RKO (cell line): ENCODE measurements at places on chromosomes 7 and 10.

- peak; percentile 79 for DNase-seq
These were observed 56.8 kb upstream of the FAM171A1 start for GRCh38 chr10:15427843-15428414.

GRCh38 chr10:44386546-44387052 lies 1.7 kb upstream of the CXCL12 start:
- DNase-seq, result peak; percentile 48

- peak; percentile 66 for DNase-seq
These were observed 1.0 kb downstream of the PFKP start for GRCh38 chr10:3068201-3068967.

DNA sequence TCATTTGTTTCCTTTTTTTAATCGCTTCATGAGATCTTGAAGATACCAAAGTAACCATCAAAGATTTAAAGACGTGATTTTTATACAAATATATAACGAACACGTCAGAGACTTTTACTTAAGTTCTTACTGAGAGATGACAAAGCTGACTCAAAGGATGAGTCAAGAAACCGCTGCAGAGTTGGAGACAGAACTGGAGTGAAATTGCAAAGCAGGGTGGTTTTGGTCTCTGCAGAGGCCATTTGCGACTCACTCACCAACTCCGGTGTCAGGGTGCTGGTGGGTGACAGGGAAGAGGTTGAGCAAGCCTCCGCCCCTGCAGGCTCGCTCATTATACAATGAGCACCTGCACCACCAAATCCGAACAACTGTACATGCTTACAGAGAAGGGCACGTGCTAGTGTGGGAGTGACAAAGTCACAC lies 75.2 kb downstream of the DNAJB6 start:
- DNase-seq, result peak; percentile 88

GRCh38 chr7:155839461-155839860 lies 27.2 kb upstream of the SHH start:
- no peak for DNase-seq

DNA sequence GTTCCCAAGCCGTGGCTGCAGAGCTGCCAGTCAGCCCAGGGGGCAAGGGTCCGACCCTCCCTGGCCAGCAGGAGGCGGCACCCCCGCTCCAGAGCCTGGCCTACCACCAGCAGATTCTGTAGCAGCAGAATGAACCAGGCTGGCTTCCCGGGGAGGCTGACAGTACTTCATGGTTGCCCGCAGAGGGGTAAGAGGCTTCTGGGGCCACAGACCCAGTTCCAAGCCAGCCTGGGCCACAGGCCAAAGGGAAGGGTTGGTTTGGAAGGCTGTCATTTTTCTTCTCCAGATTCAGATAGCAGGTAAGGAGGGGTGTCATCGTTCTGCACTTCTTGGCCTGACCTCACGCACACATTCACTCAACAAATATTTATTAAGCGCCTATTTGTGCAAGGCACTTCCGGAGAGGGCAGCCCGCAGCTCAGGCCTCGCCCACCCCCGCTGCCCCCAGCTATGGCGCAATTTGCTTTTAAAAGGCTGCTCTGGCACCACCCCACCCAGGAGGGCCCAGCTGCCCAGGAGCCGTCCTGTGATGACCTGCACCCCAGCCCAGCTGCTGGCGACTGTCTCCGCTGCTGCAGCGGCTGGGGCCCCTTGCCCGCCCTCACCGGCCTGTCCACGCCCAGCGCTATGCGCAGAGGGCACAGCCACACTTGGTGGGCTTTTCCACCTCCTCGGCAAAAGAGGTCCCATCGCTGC lies 168.5 kb downstream of the LCOR start:
- DNase-seq, result no peak

DNA sequence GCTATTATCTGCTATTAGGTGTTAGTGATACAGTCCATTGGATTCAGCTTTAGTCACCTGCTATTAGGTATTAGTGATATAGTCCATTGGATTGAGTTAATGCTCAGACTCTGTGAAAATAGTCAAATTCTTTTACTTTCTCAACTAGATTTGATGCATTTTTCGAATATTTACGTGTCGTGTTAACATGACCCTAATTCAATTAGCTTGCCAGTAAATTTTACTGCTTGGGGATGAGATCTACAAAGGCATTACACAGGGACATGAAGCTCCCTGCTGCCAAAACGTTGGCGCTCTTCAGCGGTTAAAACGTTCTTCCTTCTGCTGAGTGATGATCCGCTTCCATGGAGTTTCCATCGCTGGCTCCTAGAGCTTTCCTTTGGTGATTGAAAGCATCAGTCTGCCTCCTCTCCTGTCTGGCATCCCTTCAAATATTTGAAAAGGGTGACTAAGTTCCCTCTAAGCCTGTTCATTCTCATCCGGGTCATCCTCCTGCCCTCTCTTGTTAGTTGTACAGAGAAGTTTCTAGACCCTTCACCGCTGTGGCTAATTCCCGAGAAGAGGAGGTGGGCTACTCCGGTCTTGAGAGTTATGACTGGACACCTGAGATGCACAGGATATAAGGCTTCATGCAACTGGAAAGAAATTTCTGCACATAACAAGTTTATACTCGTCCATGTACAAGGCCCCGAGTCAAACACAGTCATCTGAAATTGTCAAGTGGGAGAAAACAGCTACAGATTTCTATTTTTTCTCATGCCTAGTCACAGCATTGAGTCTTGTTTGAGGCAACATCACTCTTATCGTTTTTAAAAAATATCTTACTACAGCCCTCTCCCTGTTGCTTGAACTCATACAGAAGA lies 254.0 kb downstream of the KLF6 start:
- DNase-seq, result no peak

DNA sequence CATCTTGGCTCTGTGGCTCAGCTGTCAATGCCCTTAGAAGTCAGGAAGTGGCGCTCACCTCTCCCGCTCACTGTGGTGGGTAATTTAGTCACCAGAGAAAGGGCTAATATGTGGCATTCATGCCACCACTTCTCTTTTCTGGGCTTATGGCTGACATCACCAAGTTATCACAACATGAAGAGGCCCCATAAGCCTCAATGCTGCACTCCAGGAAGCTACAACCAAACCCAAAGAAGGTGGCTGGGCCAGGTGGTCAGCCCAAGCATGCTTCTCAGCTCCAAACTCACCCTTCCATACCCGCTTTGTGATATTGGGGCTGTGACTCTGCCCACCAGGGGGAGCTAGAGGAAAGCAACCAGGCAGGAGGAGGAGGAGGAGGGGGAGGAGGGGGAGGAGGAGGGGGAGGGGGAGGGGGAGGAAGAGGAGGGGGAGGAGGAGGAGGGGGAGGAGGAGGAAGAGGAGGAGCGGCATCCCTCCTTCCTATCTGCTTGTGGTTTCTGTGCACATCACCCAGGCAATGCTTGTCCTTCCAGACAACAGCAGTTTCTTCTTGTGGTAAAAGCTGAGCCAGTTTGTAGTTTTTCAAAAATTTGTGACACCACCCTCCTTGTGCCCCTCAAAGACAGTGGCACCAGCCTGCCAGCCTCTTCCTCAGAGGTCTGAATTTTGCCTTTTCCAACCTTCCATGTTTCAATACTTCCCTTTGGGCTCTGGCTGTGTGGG lies 42.1 kb downstream of the CYP26A1 start:
- DNase-seq, result peak; percentile 62

DNA sequence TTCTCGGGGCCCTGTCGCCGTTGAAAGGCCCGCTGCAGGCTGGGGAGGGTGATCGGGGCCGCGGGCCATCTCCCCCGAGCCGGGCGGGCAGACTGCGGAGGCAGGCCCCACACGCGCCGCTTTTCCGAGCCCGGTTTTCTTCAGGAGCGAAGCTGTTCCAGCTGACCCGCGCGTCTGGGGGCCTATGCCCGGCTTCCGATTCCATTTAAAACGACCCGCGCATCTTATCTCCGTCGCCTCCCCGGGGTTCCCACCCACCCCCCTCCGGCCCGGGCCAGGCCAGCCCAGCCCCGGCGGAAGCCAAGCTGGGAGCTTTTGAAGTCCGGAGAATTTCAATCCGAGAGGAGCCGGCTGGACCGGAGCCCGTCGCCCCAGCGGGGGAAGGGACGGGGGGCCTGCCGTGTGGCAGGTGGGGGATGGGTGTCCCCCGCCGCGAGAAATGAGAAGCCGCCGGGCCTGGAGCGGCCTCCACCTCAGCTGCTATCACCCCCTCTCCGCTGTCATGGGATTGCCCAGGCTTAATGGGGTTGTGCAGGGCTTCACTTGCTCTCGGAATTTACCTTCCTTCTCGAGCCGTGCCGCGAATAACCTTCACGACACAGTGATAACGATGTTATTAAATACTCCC lies 3.1 kb upstream of the EVX1 start:
- no peak for DNase-seq

DNA sequence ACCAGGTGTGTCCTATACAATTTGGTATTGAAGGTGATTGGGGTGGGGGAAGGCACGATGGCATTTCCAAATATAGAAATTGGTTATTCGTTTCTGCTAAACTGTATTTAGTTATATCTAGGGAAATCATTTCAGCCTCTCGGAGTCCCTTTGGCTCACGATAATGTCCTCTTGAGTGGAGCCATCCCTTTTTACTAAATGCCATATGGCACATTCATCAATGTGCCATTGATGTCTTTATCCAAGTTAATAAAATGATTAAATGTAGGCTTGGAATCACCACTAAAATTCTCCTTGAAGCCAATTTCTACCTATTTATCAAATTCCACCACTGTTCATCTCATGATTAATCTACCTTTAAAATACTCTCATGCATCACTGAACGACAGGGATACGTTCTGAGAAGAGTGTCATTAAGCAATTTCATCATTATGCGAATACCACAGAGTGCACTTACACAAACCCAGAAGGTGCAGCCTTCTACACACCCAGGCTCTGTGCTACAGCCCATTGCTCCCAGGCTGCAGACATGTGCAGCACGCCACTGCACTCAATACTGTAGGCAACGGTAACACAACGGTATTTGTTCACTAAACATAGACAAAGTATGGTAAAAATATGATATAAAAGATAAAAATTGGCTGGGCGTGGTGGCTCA lies 219.2 kb upstream of the C7orf33 start:
- DNase-seq, result no peak

GRCh38 chr7:137717811-137718271 lies 128.9 kb downstream of the DGKI start:
- no peak for DNase-seq

DNA sequence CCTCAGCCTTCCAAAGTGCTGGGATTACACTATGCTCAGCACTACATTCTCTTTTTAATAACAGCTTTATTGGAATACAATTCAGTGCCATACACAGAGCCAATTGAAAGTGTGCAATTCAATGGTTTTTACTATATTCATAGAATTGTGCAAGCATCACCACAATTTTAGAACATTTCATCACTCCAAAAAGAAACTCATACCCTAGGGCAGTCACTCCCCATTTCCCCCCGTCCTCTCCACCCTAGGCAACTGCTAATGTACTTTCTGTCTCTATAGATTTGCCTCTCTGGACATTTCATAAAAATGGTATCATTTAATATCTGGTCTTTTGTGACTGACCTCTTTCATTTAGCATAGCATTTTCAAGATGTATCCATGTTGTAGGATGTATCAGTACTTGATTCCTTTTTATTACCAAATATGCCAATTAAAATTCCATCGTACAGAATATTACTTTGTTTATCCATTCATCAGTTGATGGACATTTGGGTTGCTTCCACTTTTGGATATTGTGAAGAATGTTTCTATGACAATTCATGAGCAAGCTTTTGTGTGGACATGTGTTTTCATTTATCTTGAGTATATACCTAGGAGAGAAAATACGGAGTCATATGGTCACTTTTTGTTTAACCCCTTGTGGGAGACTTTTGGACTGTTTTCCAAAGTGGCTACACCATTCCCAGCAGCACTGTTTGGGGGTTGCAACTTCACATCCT lies 6.3 kb upstream of the XPNPEP1 start:
- DNase-seq, result no peak

GRCh38 chr10:83925133-83925532 lies 214.2 kb upstream of the GHITM start:
- no peak for DNase-seq

DNA sequence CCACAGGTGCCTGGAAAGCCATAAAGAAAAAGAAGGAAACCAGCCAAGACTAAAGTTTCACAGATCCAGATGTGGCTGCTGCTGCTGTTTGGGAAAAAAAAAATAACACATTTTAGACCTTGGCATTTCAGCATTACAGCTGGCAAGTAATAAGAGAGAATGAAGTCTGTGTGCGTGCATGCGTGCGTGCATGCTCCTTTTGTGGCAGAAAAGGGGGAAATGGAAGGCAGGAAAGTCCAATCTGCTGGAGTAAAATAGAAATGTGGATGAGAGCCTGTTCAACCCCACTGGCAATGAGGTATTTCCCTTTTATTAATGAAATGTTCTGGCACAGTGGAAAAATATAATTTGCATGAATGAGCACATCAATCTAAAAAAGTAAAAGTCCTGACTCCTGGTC lies 137.0 kb upstream of the SEMA3A start:
- no peak for DNase-seq

GRCh38 chr7:28423918-28424514 lies 11.7 kb downstream of the CREB5 start:
- DNase-seq, result no peak

- no peak for DNase-seq
These were observed 96.2 kb downstream of the EXOC4 start for GRCh38 chr7:133349101-133349500.

DNA sequence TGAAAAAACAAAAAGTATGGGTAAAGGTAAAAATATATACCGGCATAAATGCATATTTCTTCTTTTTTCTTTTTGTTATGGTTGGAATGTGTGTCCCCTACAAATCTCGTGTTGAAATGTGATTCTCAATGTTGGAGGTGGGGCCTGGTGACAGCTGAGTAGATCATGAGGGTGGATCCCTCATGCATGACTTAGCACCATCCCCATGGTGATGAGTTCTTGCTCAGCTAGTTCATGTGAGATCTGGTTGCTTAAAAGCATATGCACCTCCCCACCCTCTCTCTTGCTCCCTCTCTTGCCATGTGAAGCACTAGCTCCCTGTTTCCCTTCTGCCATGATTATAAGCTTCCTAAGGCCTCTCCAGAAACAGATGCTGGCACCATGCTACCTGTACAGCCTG lies 93.3 kb downstream of the HYCC1 start:
- no peak for DNase-seq

DNA sequence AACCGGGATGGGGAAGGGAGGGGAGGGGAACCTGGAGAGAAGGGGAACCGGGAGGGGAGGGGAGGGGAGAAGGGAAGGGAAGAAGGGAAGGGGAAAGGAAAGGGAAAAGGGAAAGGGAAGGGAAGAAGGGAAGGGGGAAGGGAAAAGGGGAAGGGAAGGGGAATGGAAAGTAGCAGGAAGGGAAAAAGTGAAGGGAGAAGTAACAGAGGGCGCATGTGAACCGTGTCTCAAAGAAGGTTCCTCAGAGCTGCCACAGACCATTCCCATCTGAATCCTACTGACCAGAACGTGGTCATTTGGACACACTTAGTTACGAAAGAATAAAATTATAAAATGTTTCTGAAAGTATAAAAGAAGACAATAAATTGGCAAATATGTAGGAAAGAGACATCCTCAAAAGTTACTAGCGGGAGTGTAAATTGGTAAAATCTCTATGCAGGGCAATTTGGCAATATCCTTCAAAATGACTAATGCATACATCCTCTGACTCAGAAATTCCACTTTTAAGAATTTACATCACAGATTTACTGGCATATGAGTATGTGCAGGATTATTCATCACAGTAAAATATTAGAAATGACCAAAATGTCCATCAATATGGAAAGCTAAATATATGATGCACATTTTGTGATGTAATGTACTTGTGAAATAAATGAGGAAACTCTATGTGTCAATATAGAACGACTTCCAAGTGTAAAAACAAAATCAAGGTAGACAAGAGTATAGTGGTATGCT lies 12.9 kb downstream of the C10orf67 start:
- DNase-seq, result peak; percentile 93
